ENCODE measurements at places on chromosomes 16 and 17.

DNA sequence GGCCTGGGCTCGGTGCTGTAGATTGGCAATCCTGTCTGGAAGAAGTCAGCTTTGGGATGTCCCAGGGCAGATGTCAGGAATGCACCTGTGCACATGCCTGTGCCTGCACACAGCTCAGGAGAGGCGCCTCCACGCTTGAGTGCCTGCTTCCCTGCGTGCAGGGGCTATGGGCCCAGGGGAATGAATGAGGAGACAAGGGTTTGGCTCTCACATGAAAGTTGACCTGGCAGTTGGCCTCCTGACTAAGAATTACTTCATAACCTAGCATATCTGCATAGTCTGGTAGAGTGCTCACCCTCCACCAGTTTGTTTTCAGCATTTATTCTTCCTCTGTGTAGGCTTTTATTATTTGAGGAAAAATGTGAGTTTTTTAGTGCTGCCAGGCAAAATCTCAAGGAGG lies 50.0 kb downstream of the PLD6 start:
- DNase-seq, result peak; percentile 82

GRCh38 chr16:19184823-19185509 lies 16.9 kb downstream of the SYT17 start:
- no peak for DNase-seq

DNA sequence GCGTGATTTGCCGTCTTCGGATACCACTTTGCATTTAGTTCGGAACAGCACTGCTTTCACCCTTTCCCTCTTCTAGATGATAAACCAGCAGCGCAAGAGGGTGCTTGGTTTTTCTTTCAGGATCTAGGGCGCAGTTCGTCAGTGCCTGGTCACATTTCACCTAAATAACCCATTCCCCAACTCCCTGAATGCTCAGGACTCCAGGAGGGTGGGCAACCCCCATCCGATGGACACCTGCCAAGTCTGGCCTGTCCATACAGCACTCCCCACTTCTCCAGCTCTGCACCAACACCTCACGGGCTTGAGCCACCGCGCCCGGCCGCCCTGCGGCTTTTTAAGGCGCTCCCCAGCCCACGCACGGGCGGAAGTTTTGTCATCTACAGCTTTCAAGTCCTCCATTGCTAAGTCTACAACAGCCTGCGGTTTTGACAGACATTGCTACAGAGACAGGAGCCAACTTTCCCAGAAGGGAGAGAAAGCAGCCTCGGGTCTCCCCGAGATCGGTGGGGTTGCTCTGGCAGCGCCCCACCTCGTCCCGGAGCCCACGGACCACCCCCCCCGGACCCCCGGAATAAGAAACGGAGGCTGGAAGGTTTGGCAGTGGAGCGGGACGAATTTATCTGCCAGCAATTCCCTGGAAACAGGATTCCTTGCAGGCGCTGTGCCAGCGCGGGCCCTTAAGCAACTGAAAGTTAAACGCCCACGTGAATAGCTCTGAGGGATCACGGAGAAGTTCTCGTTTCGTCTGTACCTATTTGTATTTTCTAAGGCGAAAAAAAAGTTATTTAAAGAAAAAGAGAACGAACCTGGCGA lies 38.6 kb upstream of the SLFN13 start:
- DNase-seq, result peak; percentile 73

DNA sequence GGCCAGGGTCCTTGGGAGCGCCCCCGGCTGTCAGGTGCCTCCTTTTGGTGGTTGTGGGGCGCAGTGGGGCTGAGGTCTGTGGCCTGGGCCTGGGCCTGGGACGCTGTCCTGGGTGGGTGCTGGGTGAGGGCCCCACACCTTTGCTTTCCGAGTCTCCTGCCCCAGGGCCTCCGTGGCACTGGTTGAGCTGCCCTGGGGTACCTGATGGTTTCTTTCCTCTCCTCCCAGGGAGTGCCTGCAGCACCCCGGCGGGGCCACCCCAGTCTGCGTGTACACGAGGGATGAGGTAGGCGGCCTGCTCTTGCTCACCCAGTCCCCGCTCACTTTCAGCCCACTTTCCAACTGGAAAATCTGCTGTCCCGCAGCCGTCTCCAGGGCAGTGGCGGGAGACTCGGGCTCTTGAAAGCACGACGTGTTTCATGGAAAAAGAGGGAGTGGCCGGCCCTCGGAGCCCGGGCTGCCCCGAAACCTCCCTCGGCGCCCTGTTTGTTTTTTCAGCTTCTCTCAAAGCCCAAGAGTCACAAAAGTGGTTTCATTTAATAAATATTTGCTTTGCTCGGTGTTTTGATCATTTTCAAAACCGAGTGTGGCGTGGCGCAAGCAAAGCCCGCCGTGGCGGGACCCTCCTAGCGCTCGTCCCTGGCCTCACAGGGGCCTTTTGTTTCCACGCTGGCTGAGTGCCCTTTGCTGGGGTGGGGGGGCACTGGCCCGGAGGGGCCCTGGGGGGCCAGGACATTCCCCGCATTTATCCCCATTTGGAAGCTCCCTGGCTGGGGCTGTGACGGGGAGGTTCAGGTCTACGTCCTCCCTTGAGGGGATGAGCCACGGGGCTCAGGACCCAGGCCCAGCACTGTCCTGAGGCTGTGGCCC lies 17.4 kb downstream of the ASPSCR1 start:
- DNase-seq, result no peak

GRCh38 chr16:86549076-86549892 lies 5.8 kb downstream of the MTHFSD start:
- DNase-seq, result no peak

- DNase-seq, result no peak
These were observed 314.3 kb downstream of the KCNJ2 start for GRCh38 chr17:70483624-70484023.

- DNase-seq, result no peak
These were observed 4.7 kb downstream of the VASN start for GRCh38 chr16:4376126-4376892.

- peak; percentile 82 for DNase-seq
These were observed 5.9 kb downstream of the SKA2 start for GRCh38 chr17:59149051-59149450.

GRCh38 chr17:76492123-76492988 lies 8.9 kb downstream of the RHBDF2 start:
- no peak for DNase-seq

- peak; percentile 34 for DNase-seq
These were observed 25.0 kb downstream of the CDK12 start for GRCh38 chr17:39486242-39486641.

DNA sequence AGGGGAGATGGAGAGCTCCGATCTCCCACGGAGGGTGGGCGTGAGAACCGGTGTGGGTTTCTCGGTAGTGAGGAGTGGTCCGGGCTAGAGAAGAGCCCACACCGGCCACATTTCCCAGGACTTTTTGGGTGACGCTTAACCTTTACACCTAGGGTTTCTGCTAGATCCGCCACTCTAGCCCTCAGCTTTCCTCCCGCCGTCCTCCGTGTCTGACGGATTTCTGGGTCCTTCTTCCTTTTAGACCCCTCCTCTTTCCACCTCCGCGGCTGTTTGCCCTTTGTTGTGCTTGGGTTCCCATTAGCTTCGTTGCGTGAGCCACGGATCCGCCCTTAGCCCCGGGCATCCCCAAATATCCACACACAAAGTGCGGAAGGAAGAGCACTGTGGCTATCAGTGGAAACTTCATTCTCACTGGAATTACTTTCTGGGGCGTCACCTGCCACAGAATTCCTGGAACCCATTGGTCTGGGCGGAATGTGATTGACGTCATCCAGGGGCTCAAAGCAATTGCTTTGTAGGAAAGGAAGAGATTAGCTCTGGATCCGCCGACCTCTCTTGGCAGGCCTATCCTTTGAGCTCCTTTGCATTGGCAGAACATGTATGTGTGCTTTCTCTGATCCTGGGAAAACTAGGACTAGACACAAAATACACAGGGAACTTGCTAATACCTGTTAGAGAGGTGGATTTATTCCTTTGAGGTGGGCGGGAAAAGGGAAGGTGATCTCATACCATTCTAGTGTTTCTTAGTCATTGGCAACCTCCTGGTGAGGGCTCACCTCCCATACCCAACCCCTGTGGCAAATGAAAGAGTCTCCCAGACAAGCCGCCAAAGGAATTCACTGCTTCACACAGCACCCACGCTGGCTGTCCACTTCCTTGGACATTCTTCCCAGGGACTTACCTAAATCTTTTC lies 654 bp downstream of the TNFAIP1 start:
- peak; percentile 93 for DNase-seq

GRCh38 chr16:52727849-52728248 lies 180.9 kb upstream of the TOX3 start:
- no peak for DNase-seq

GRCh38 chr17:2174014-2174413 lies 119.1 kb downstream of the HIC1 start:
- peak; percentile 40 for DNase-seq

DNA sequence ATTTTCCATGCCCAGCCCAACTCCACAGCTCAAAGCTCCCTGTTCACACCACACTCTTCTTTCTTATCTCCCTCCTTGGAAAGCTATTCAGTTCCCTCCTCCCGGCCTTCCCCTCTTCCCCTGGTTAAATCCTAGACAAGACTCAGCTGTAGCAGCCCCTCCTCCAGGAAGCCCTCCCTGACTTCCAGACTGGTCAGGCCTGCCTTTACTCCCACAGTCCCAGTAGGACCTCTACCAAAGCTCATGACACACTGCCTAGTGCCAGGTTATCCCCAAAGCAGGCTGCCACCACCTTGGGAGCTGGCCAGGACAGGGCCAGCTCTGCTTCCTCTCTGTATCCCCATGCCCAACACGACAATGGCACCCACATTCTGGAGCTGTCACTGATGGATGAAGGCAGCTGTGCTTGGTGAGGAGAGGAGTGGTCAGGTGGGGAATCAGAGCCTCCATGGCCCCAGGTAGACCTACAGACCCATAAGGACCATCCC lies 50.0 kb downstream of the BEAN1 start:
- no peak for DNase-seq

GRCh38 chr16:53061701-53062159 lies 6.9 kb downstream of the CHD9 start:
- no peak for DNase-seq

DNA sequence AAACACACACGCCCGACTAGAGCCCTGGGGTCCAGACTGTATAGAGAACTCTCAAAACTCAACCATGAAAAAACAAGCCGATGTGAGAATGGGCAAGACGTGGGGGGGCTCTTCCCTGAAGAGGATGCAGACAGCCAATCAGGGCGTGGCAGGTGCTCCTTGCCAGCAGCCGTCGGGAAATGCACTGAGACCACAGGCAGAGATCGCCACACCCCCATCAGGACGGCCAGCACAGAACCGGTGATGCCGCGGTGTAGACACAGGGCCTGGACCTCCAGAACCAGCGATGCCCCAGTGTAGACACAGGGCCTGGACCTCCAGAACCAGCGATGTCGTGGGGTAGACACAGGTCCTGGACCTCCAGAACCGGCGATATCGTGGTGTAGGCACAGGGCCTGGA lies 169.2 kb downstream of the LAT start:
- DNase-seq, result no peak

DNA sequence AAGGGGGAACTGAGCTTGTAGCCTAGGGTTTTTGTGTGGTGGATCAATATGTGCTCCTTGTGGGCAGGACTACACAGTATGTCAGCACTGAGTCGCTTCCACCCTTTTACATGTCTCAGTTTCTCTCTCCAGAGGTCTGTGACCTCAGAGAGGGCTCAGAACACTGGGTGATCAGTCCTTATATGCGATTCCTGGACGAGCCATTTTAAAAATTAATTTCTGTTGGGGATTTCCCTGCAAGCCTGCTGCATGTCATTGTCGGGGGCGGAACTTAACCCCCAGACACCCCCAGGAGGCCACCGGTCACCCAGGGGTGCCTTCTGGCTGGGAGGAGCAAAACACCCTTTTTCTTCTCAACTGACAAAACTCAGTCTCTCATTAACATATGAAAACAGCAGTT lies 14.1 kb downstream of the DHRS7B start:
- no peak for DNase-seq

DNA sequence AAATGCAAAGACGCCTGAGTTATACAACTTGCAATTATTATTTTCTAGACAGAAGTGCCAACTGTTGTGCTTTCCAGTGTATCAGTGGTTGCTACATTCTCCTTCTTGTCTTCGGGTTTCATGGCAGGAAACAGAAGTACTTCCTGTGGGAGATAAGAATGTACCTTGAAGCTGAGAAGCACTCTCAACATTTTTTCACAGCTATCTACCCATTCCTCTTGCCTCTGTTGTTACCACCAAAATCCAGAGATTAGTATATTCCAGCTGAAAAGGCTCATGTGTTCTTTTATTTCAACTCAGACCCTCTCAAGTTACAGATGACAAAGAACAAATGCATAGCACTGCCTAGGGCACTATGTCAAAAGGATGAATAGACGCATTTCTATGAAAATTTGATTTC lies 4.8 kb upstream of the ADAT1 start:
- DNase-seq, result no peak

DNA sequence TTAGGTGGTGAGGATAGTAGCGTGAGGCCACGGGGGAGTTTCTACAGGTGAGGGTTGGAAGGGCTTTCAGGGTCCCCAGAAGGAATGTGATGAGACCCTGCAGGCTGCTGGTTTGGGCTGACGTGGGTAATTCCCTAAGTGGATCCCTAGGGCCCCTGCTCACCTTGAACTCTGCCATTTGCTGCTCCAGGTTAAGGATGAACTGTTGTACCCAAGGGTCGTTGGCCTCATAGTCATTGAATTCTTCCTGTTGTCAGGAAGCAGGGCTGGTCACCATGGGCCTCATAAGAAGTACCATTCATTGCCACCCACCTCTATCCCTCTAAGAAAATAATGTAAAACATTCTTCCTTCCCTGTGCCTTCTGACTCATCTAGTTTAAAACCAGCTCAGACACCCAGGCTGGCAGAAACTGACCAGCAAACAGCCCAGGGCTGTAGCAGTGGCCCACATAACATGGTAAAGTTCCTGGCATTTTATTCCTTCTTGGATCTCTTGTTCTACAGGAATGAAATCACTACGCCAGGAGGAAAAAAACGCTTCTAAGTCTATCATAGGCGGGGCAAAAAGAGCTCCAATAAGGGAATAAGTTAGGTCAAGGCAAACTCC lies 27.6 kb downstream of the FCSK start:
- peak; percentile 75 for DNase-seq

- DNase-seq, result no peak
These were observed 997.6 kb upstream of the RBFOX1 start for GRCh38 chr16:6335072-6335471.

DNA sequence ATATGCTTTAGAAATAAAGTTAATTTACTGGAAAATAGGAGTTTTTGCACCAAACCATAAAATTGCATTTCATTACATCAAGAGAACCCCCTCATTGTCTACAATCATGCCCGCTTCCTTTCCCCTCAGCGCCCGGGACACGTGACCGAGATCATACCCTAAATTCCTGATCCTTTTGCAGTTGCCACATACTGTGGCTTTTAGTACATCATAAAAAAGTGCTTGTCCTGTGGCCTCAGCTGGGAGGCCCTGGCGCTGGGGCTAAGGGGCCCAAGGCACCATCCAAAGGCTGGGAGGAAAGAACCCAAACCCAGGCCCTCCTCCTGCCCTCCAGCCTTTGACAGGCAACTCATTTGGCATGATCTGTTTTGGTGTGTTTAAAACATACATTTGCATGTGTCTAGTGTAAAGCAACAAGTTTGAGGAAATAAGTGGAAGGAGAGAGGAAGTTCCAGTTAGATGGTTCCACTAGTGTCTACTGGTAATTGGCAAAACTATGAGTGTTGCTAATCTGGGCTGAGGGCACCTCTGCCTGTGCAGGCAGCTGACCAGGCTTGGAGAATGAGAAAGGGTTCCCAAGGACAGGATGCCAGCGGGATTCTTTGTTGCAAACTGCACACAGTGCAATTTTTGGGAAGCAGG lies 6.0 kb downstream of the CDK5R1 start:
- no peak for DNase-seq
